NCI-H1436 treated with DMSO at 0.1 percent for 48 hours (cell line): ENCODE measurements at places on chromosomes 13 and 19.

- DNase-seq: no peak
Measured at GRCh38 chr13:75196147-75196837, 285.7 kb downstream of the TBC1D4 start.

- DNase-seq: no peak
Measured at GRCh38 chr19:55355213-55355821, 798 bp upstream of the COX6B2 start.

DNA sequence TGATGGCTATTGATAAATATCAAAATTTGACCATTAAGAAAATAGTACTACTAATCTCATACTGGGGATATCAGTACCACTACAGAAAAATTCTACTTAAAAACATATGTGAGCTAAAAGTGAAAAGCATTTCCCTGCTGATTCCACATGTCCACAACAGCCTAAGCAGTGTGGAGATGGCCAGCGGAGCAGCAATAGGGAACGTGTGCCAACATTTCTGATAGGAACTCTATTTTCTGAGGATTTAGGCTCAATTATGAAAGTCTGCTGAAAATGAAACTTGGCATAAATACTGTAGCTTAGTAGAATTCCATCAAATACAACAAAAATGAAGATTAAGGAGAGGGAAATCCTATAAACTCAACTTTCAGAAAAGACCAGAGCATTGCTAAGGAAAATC, 311.6 kb downstream of the ENOX1 start:
- DNase-seq: no peak

DNA sequence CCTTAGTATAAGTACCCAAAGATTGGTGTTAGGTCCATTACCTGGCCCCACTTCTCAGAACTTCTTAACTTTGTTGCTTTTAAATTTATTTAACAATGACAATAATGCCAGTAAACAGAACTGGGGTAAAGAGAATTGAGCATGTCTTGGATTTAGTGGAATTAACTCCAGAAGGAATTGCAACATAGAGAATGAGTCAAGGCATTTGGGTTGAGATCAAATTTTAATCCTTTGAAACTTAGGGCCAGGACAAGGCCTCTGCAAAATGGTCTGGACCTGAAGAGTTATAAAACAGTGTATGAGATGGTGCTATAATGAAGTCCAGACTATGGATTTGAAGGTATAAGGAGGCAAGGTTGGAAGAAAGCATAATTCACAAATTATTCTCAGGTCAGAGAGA, 1030.4 kb downstream of the SLITRK5 start:
- no peak for DNase-seq

- DNase-seq: no peak
Measured at GRCh38 chr13:98407575-98407974, 169.3 kb downstream of the STK24 start.

- no peak for DNase-seq
Measured at GRCh38 chr19:35206855-35207254, 21.7 kb downstream of the FAM187B start.

- no peak for DNase-seq
Measured at GRCh38 chr13:72774019-72774418, 7.7 kb downstream of the DIS3 start.

GRCh38 chr19:38385804-38386257, 2.0 kb downstream of the GGN start:
- no peak for DNase-seq

DNA sequence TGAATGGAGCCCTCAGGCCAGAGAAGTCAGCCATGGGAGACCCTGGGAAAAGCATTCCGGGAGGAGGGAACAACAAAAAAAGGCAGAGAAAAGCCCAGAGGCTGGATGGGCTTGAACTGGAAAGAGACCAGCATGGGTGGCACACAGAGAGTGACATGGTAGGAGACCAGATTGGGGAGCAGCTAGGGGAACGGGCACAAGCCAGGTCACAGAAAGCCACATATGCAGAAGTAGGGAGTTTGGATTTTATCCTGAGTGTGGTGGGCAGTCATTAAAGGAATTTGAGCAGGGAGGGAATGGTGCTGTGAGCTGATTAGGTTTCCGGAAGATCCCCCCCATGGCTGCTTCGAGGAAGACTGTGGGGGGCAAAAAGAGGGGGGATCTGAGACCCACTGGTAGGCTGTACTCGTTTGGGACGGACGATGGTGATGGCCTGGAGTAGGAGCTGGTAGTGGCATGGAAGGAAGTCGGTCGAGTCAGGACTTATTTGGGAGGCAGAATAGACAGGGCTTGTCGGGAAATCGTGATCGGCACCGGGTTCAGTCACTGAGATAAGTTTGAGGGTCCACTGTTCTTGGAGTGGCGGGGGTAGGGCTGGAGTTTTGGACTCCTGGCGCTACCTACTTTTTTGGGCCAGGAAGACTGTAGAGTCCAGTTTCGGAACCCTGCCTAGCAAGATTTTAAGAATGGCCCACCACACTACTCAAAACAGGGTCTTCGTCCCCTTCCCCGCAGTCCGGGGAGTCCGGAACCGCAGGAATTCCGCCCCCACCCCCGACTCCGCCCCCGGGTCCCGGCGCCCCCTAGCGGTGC, 949 bp downstream of the SERTAD1 start:
- no peak for DNase-seq

- no peak for DNase-seq
Measured at GRCh38 chr13:37412241-37412921, 186.2 kb downstream of the POSTN start.

DNA sequence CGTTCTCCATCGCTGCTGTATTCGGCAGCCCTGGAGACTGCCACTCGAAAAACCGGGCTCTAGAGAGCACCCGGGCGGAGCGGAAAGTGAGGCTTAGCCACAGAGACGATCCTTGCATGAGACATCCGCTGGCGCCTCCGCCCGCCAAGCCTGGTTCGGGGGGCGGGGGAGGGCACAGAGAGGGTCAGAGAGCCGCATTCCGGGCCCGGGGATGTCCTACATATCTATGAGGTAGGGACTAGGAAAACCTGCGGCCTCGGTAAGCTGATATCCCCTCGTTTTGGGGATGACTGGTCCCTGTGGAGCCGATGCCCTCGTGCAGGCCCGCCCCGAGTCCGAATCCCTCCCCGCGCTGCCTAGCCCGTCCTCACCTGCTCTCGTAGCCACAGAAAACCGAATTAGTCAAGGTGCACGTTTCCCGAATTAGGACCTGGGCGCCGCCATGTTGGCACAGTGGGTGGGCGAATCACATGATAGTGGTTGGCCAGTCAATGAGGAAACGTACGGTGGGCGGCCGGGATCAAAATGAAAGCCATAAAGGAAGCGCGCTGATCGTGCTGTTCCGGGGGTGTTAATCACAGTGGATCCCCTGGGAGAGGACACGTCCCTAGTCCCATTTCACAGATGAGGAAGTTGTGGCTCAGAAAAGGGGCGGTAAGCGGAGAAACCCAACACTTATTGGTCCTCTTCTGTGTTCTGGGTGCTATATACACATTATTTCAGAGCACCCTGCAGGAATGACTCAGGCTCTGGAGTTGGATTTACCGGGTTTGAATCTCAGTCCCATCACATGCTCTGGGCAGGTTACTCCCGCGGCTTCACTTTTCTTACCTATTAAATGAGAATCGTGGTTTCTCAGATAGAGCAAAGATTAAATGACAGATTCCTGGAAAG, at the start of gene TRMT1:
Gene TRMT1 (minus strand): TSS at position 459 of the 894 bp plus-strand sequence. CDS start 341 bp downstream, at position 118.
- peak; percentile 69 for DNase-seq

DNA sequence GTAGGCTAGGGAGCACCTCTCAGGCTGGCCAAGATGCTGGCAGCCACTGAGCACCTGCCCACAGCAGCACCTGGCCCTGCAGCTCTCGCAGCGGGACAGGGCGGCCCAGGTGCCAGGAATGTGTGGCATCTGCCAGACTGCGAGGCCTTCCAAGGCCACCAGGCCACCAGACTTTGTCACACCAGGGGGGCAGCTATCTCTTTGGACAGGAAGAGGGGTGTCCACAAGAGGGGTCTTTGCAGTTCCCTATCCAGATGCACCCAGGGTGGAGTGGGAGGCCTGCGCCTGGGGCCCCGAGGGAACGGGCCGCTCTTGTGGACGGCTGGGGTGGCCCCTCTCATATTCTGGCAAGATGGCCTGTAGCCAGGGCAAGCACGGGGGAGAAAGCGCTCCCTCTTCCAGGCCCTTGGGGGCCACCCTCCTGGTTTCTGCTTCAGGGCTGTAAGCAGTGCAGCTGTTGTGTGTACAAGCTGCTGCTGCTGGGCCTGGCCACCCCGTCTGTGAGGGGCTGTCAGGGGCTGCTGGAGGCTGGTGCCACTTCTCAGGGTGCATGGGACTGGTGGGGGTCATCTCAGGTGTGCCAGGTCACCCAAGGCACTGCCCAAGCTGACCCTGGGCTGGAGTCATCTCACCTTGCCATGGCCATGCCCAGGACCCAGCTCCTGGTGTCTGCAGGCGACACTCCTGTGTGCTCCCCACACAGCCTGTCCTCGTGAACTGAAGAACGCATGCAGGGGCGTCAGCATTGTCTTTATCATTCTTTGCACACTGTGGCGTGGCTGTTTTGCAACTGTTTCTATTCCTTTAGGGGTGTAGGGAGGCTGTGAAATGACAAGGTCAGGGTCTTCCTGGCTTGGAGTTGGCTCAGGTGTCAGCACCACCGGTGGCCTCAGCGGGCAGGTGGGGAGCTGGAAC, 1.8 kb downstream of the TEX29 start:
- no peak for DNase-seq
